ENCODE measurements at places on chromosomes 12 and 14. TPM values are rescaled to one million over a fixed set of nuclear protein-coding genes. Genes with fewer than 3 reads are reported as not detected.
A peak's percentile ranks its signal among the peaks of the same experiment; 100 is the strongest.

Gene KRT73
- not detected for total RNA-seq

Gene SOAT2
- total RNA-seq = not detected

Gene SERPINA12
- total RNA-seq = not detected

DNA sequence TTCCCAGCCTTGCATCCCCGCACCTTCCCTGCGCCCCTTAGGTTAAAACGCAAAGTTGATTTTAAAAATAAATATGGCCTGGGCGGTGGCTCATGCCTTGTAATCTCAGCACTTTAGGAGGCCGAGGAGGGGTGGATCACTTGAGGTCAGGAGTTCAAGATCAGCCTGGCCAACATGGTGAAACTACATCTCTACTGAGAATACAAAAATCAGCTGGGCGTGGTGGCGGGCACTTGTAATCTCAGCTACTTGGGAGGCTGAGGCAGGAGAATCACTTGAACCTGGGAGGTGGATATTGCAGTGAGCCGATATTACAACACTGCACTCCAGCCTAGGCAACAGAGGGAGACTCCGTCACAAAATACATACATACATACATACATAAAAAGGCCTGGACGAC lies 96.0 kb downstream of the GCH1 start:
- no peaks in the 10 kb centered on the region for H3K36me3 ChIP-seq
- no peak for DNase-seq
- H3K4me3 ChIP-seq = no peak overlapping the region
- no peaks in the 10 kb centered on the region for H3K27me3 ChIP-seq
- H3K27ac ChIP-seq = no peak overlapping the region
- no peaks in the 10 kb centered on the region for H3K4me1 ChIP-seq

- H3K4me1 ChIP-seq = no peaks in the 10 kb centered on the region
- H3K4me3 ChIP-seq = no peak overlapping the region
- H3K27me3 ChIP-seq = no peaks in the 10 kb centered on the region
- no peak overlapping the region for H3K27ac ChIP-seq
- no peaks in the 10 kb centered on the region for H3K36me3 ChIP-seq
These were observed 31.7 kb upstream of the TDRD9 start for GRCh38 chr14:103896578-103896977.

DNA sequence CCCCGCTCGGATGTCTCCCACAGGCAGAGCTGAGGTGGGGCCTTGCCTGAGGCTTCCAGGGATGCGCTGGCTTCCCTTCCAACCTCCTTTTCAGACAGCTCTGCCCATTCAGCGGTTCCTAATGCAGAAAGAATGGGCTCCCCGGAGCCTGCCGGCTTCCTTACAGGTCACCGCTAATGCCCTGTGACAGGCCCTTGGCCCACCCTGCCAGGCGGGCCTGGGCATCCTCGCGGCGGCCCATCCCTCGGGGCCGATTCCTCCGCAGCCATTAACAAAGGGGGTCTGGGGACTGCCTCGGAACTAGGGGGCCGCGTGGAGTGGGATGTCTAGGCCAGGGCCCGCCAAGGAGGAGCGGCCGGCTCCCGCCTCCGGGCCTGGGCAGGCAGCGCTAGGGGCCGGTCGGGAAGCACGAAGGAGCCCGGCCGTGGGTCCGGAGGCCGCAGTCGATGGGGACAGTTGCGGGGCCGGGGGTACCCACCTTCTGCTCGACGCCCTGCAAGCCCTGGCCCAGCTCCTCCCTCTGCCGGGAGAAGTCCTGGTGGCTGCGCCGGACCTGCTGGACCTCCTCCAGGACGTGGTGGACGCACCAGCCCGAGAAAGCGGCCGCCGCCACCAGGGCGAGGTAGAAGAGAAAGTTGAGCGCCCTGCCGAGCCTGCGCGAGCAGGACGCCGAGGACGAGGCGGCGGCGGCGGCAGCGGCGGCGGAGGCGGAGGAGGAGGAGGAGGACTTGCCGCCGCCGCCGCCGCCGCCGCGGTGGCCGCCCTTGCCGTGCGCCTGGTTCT lies 738 bp downstream of the CKAP4 start:
- H3K27ac ChIP-seq = peak overlapping the region; percentile 90
- no peaks in the 10 kb centered on the region for H3K27me3 ChIP-seq
- peaks cover 15% of the 10 kb centered on the region for H3K36me3 ChIP-seq
- peaks cover 16% of the 10 kb centered on the region for H3K4me1 ChIP-seq

DNA sequence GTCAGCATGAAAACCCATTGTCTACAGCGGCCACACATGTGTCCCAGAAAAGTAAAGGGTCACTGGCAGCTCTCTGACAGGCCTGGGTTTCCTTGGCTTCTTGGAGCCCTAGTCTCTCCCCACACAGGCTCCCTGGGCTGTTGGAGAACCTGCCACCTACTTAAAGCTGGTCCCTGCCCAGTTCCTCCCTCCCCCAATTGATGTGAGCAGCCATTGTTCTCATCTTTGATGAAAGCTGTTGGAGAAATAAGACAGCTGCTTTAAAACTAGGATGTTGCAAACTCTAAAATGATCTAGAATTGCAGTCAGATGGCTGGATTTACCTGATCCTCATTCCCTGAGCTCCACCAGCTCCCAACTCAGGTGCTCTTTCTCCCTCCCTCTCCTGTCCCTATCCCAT lies 4.8 kb upstream of the PLEKHH1 start:
- H3K27ac ChIP-seq = no peak overlapping the region
- no peak for DNase-seq
- no peaks in the 10 kb centered on the region for H3K36me3 ChIP-seq
- no peaks in the 10 kb centered on the region for H3K27me3 ChIP-seq
- peaks cover 4% of the 10 kb centered on the region for H3K4me1 ChIP-seq

DNA sequence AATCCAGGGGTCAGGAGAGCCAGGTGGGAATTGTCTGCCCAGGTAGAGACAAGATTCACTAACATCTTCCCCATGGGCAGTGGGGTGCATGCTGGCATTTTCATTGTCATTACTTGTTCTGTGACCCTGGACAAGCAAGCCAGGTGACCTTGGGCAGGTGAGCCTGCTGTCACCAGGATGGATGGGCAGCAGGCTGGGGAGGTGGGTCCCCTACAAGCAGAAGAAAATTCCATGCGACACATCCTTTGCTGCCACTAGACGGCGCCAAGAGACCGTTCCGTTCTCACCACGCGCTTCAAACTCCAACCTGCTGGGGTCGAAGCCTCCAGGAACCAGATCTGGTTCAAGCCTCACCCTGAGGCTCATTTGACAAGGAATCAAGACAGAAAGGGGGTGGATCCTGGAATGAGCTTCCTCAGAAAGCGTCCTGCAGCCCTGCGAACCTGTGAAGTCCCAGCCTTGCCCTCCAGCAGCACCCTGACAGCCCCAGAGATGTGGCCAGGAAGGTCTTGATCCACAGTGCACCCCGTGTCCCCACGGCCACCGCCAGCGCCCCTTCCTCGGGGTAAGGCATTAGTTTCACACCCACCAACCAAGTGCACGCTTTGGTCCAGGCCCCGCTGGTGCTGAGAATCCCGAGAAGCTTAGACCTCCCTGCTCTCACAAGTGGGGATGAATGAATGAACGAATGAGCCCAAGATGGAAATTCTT lies 3.2 kb upstream of the DYNC1H1 start:
- H3K27me3 ChIP-seq = no peaks in the 10 kb centered on the region
- no peak overlapping the region for H3K4me3 ChIP-seq
- H3K36me3 ChIP-seq = no peaks in the 10 kb centered on the region
- H3K4me1 ChIP-seq = peaks cover 35% of the 10 kb centered on the region

- peak overlapping the region; percentile 88 for H3K27ac ChIP-seq
- no peaks in the 10 kb centered on the region for H3K4me1 ChIP-seq
- H3K4me3 ChIP-seq = peak overlapping the region; percentile 83
- H3K36me3 ChIP-seq = peaks cover 19% of the 10 kb centered on the region
These were observed 759 bp downstream of the NFYB start for GRCh38 chr12:104137001-104137901.

All from heart left ventricle (tissue), 16 donors.